ENCODE measurements at places on chromosomes 6 and 20. TPM values are rescaled to one million over a fixed set of nuclear protein-coding genes. Genes with fewer than 3 reads are reported as not detected.
A peak's percentile ranks its signal among the peaks of the same experiment; 100 is the strongest.

Gene OXT
- 0.68 TPM for total RNA-seq

Gene DEFB124
- not detected for total RNA-seq

DNA sequence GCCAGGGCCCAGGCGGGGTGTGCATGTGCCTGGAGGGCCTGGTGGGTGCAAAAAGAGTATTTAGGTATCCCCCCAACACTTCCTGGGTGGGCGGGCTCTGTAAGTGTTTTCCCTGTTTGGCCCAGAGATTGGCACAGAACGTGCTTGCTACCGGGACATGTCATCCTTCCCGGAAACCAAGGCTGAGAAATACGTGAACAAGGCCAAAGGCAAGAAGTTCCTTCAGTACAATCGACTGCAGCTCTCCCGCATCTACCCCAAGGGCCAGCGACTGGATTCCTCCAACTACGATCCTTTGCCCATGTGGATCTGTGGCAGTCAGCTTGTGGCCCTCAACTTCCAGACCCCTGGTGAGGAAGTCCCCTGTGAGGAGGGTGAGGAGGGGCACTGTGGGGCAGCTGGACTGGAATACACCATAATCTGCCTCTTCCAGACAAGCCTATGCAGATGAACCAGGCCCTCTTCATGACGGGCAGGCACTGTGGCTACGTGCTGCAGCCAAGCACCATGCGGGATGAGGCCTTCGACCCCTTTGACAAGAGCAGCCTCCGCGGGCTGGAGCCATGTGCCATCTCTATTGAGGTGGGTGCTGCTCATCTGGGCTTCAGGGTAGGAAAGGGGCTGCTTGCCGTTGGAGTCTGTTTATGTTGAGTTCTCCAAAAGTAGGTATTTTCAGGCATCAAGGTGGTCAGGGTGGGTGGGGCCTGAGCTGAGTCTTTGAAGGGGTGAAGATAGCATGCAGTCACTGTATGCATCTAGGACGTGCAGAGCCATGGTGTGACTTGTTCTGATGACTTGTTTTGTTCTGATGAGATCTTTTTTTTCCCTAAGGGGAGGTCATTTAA is 35.2 kb downstream of the PLCG1 start:
- no peaks in the 10 kb centered on the region for H3K27me3 ChIP-seq
- H3K4me3 ChIP-seq, result no peak overlapping the region
- H3K4me1 ChIP-seq, result peaks cover 38% of the 10 kb centered on the region
- peak overlapping the region; percentile 59 for H3K27ac ChIP-seq

Gene AFDN
- total RNA-seq, result 37.7 TPM

Gene PPARD
- total RNA-seq, result 43.0 TPM

Gene PAX1
- not detected for total RNA-seq

Gene PAK5
- total RNA-seq, result not detected

Gene SRSF3
- total RNA-seq, result 396 TPM

DNA sequence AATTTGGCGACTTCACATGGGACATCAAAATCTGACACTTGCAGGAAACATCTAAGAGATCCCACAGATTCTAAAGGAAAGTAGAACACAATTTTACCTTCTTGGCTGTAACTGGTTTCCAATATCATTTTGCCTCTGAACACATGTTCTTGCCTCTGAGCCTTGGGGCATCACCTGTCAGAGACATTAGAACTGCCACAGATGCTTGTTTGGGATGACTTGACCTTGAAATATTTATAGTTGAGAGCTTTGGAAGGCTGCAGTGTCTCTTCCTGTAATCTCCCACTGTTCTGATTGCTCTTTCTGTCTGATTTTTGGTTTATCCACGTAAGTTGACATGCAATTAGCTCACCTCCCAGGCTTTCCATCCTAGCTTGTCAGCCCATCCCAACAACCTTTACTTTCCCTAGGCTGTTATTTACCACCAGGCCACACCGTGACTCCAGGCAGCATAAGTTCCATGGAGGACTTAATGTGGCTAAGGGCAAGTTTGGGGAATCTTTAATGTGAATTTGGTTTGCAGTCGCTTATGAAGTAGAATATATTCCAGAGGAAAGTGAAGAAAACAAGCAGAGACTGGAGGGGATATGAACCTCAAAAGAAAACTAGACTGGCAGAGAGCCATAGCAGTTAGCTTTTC is 256.5 kb upstream of the RIN2 start:
- H3K27ac ChIP-seq, result no peak overlapping the region
- no peak for DNase-seq
- H3K4me1 ChIP-seq, result peaks cover 7% of the 10 kb centered on the region
- H3K27me3 ChIP-seq, result peaks cover 5% of the 10 kb centered on the region

- no peak for DNase-seq
- H3K4me1 ChIP-seq, result no peaks in the 10 kb centered on the region
- H3K4me3 ChIP-seq, result no peak overlapping the region
- H3K36me3 ChIP-seq, result no peaks in the 10 kb centered on the region
- H3K27me3 ChIP-seq, result no peaks in the 10 kb centered on the region
Observed at GRCh38 chr6:50185006-50185405, 135.3 kb upstream of the DEFB112 start.

- H3K4me3 ChIP-seq, result no peak overlapping the region
- no peaks in the 10 kb centered on the region for H3K4me1 ChIP-seq
- H3K27ac ChIP-seq, result no peak overlapping the region
- peaks cover 16% of the 10 kb centered on the region for H3K27me3 ChIP-seq
- DNase-seq, result no peak
Observed at GRCh38 chr6:37765182-37765775, 54.2 kb upstream of the ZFAND3 start.

Gene OVOL2
- total RNA-seq, result not detected

DNA sequence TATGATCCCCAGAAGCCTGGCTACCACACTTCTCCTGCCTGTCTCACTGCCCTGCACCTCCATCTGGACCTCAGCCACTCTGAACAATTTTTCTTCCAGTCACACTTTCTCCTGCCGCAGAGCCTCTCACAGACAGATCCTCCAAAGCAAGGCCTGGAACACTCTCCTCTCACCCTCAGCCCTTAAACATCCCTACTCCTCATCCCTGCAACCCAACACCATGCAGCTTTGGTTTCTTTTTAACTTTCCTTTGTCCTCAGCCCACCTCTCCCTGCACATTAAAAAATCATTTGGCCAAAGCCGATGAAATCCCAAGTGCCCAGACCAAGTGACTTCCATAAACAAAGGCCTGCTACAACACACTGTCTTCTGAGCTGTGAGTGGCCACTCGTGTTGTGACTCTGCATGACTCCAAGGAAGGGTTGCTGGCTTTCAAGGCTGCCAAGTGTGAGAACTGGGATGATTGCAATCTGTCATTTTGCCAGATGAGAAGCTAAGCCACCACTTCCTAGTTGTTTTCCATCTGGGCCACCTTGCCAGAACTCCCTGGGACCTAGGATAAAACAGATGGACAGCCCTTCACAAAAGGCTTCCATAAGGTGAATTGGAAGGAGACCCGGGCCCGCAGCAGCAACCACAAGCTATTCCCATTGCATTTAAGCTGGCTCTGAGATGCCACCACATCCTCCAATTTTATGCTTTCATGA is 144.4 kb upstream of the SSTR4 start:
- no peaks in the 10 kb centered on the region for H3K27me3 ChIP-seq
- DNase-seq, result no peak
- H3K27ac ChIP-seq, result no peak overlapping the region
- H3K4me3 ChIP-seq, result no peak overlapping the region
- H3K36me3 ChIP-seq, result no peaks in the 10 kb centered on the region
- no peaks in the 10 kb centered on the region for H3K4me1 ChIP-seq

DNA sequence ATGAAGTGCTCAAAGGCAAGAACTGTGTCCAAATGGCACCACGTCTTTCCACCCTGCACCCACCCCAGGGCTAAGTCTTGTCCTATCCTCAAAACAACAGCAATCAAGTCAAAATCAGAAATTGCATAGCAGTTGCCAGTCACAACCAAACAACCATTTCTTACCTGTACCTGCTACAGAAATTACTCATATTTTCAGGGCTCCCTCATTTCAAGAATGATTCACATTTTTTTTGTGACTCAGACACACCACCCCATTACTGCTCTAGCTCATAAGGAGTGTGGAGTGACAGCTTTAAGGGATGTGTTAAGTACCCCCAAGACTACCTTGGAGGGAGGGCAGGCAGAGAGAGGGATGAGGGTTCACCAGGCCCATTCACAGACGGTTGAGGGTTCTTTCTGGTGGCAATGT is 111.7 kb downstream of the TRERF1 start:
- H3K36me3 ChIP-seq, result peaks cover 18% of the 10 kb centered on the region
- DNase-seq, result no peak
- peaks cover 35% of the 10 kb centered on the region for H3K4me1 ChIP-seq
- no peak overlapping the region for H3K27ac ChIP-seq
- no peaks in the 10 kb centered on the region for H3K27me3 ChIP-seq

DNA sequence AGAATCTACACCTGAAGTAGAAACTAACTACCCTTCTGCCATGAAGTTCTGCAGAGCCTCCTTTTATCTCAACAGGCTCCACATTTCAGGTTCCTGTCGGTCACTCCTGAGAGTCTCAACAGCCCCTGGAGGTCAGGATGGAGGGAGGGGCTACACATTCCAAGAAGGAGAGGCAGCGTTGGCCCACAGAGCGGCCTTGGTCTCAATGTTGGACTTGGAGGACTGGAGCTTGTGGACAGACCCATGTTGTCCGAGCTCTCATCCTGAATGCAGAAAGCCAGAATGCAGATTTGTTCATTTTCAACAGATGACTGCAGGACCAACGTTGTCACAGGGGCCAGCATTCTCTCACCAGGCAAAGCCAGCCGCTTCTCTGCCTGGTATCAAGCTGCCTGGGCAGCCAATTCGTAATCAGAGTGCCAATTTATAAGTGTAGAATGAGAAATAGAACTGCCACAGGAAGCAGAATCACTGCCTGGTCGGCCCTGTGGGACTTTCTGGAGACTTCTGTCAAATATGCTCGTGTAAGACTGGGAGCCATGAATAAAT is 212.5 kb upstream of the SNX9 start:
- peaks cover 4% of the 10 kb centered on the region for H3K4me1 ChIP-seq
- no peak for DNase-seq
- no peaks in the 10 kb centered on the region for H3K27me3 ChIP-seq
- H3K27ac ChIP-seq, result no peak overlapping the region
- no peak overlapping the region for H3K4me3 ChIP-seq
- H3K36me3 ChIP-seq, result no peaks in the 10 kb centered on the region

DNA sequence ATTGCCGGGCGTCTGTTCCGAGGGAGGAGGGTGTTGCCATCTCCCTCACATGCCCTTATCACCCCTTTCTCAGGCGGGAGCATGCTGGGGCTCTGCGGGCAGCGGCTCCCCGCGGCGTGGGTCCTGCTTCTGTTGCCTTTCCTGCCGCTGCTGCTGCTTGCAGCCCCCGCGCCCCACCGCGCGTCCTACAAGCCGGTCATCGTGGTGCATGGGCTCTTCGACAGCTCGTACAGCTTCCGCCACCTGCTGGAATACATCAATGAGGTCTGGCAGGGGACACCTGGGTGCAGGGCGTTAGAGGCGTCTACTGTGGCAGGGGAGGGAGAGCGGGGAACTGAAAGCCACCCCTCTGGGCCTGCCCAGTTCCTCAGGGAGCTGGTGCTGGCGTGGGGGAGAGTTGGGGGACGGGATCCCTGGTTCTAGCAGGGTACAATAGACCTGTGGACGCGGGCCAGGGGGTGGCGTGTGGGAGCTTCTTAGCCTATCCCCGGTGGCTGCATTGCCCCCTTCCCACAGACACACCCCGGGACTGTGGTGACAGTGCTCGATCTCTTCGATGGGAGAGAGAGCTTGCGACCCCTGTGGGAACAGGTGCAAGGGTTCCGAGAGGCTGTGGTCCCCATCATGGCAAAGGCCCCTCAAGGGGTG is 697 bp downstream of the PPT2 start:
- H3K27ac ChIP-seq, result peak overlapping the region; percentile 94
- H3K4me1 ChIP-seq, result peaks cover 31% of the 10 kb centered on the region
- H3K36me3 ChIP-seq, result peaks cover 15% of the 10 kb centered on the region
- DNase-seq, result peak; percentile 75
- peak overlapping the region; percentile 98 for H3K4me3 ChIP-seq

DNA sequence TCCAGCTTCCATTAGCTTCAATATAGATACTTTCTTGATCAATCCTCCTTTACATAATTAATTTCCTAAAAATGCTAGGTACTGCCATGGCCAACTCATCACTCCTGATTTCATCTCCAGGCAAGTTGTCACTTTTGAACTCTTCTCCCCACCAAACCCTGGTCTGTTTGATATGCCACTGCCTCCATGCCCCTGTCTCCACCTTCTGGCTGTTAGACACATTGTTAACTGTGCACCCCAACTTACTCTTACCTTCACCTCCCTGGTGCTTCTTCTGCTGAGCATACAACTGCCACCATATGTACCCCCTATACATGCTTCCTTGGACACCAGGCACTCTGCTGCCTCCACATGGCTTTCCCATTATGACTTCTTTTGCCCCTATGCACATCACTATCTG is 21.9 kb upstream of the AIG1 start:
- DNase-seq, result no peak
- H3K36me3 ChIP-seq, result no peaks in the 10 kb centered on the region
- H3K4me3 ChIP-seq, result no peak overlapping the region
- peaks cover 2% of the 10 kb centered on the region for H3K27me3 ChIP-seq
- H3K4me1 ChIP-seq, result peaks cover 11% of the 10 kb centered on the region

DNA sequence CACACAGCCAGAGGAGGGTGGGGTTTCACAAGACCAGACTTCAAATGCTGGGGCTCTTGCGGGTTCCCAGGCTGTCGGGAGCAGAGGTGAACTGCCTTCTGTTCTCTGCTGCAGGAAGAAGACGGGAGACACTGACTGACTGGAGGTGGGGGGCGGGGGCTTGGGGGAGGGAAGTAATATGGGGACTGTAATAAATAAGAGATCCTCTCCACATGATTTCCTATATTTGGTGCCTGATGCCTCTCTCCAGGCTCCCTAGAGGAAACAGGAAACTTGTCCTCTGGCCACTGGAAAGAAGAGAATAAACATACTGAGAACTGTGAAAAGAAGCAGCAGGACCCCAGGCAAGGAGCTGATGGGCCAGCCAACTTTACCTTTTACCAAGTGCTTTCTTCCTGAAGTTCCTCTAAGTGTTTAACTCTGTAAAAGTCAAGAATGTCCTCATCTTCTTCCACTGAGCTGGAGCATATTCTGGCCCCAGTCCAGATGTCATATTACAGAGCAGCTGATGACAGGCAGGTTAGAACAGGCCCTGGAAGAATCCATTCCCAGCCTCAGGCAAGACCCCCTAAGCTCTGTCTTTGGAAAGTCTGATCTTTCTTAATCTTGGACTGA is 33.2 kb upstream of the ADGRF5 start:
- H3K4me3 ChIP-seq, result no peak overlapping the region
- no peaks in the 10 kb centered on the region for H3K4me1 ChIP-seq
- no peak for DNase-seq
- H3K27ac ChIP-seq, result no peak overlapping the region
